GM23338 (cell line): ENCODE measurements at places on chromosomes 1 and 21.

GRCh38 chr1:83554174-83554573 lies 444.8 kb downstream of the TTLL7 start:
- H3K4me3 ChIP-seq = no peak overlapping the region
- no peaks in the 10 kb centered on the region for H3K36me3 ChIP-seq
- peaks cover 12% of the 10 kb centered on the region; the same call in 1 of the 2 replicates for H3K4me1 ChIP-seq

- no peak for DNase-seq
- no peak overlapping the region for H3K27ac ChIP-seq
- no peak overlapping the region for H3K4me3 ChIP-seq
- no peaks in the 10 kb centered on the region for H3K27me3 ChIP-seq
These were observed 39.0 kb upstream of the PPM1J start for GRCh38 chr1:112754116-112754628.

DNA sequence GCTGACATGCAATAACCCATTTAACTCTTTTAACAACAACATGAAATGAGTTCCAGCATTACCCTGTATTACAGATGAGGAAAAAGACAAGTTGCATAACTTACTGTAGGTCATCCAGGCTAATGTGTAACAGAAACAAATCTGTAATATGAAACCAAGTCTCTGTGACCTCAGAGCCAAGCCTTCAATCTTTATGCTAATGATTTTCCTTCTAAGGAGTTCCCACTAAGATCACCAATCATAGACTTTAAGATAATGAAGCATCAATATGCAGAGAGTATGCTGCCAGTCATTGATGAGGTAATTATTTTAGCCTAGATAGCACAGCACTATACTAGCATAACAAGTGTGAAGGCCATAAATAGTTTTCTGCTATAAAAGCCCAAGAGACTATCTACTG lies 35.6 kb upstream of the RNPC3 start:
- H3K36me3 ChIP-seq = no peaks in the 10 kb centered on the region
- DNase-seq = peak; percentile 17
- no peak overlapping the region for H3K4me3 ChIP-seq
- H3K27ac ChIP-seq = no peak overlapping the region
- no peaks in the 10 kb centered on the region for H3K4me1 ChIP-seq
- no peaks in the 10 kb centered on the region for H3K27me3 ChIP-seq

DNA sequence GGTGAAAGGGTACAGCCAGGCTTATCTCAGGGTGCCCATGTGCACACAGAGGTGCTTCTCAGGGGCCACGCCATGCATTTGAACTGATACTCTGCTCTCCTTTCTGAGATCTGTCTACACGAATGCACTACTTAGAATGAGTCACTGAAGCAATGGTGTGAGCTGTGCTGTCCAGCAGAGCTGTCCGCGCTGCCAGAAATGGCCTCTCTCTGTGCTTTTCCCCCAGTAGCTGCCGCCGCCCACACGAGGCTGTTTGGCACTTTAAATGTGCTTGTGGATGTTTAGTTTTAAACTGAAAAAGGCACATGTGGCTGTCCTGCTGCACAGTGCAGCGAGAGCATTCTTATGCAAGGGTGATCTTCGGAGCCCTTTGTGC lies 87.1 kb upstream of the COL6A1 start:
- H3K36me3 ChIP-seq = no peaks in the 10 kb centered on the region
- H3K4me3 ChIP-seq = no peak overlapping the region
- no peak overlapping the region for H3K27ac ChIP-seq
- H3K27me3 ChIP-seq = no peaks in the 10 kb centered on the region
- DNase-seq = no peak

DNA sequence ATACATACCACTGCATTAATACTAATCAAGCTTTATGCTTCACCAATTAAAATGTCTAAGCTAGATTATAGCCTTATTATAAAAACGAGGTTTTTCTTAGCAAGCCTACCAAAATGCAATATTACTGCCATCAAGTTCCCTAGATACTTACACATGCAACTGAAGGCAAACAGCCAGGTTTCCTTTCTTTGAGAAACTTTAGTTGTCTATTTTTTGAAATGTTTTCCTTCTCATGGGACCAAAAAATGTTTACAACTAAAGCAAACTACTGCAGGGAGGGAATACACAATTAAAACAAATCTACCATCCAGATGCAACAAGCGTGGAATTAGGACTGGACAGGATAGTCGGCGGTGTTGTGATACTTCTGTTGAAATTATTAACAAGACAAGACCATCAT lies 1.3 kb downstream of the ZNF644 start:
- H3K4me3 ChIP-seq = peak overlapping the region; percentile 71
- peaks cover 5% of the 10 kb centered on the region; the same call in 1 of the 2 replicates for H3K36me3 ChIP-seq
- H3K27me3 ChIP-seq = no peaks in the 10 kb centered on the region
- DNase-seq = no peak
- H3K27ac ChIP-seq = peak overlapping the region; percentile 99

DNA sequence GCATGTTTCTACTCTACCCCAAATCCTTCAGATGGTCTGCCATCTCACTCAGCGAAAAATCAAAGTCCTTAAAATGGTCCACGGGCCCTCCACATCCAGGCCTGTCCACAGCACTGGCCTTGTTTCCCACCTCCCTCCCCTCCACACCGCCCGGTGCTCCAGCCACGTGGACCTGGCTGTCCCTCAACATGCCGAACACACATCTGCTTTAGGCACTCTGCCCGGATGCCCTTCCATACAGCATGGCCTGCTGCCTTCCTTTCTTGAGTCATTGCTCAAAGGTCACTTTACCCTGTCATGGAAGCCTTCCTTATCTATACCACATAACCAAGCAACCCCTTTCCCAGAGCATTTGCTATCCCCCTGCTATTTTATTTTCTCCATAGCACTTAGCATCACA lies 143.0 kb downstream of the DNM3 start:
- no peak for DNase-seq
- no peaks in the 10 kb centered on the region for H3K36me3 ChIP-seq
- H3K4me1 ChIP-seq = 0 out of 2 replicates have a peak, but pooled peaks cover 10% of the 10 kb centered on the region
- H3K4me3 ChIP-seq = no peak overlapping the region
- H3K27me3 ChIP-seq = no peaks in the 10 kb centered on the region
- H3K27ac ChIP-seq = no peak overlapping the region

GRCh38 chr1:18578271-18578670 lies 52.4 kb upstream of the PAX7 start:
- no peaks in the 10 kb centered on the region for H3K36me3 ChIP-seq
- H3K4me3 ChIP-seq = no peak overlapping the region
- H3K27me3 ChIP-seq = no peaks in the 10 kb centered on the region
- DNase-seq = no peak
- peaks cover 3% of the 10 kb centered on the region; the same call in 1 of the 2 replicates for H3K4me1 ChIP-seq

DNA sequence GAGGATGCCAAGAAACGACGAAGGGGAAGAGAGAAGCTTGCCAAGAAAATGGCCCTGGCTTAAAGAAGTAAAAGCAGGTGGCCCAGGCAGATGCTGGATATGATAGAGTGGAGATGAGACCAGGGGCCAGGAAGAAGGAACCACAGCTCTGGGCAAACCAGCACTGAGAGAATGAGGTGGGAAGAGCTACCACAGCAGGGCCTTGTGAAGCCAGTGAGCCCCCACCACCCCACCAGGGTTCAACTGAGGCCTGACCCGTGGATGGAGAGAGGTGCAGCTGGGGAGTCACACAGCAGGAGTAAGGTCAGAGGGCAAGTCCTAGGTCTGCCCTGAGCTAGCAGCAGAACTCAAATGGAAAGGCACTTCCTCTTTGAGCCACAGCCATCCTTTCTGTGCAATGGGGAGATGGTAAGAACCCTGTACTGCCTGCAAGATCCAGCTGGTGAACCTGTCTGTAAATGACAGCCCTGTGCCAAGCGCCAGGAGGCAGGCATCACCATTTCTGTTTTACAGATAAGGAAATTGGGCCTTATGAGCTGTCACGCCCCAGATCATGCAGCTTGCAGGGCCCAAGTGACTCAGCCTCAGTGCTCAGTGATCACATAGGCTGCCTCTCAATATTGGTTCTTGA lies 8.5 kb downstream of the SH3BGRL3 start:
- no peak for DNase-seq
- H3K27ac ChIP-seq = no peak overlapping the region
- H3K27me3 ChIP-seq = no peaks in the 10 kb centered on the region
- H3K4me1 ChIP-seq = peaks cover 9% of the 10 kb centered on the region; the same call in 1 of the 2 replicates
- no peak overlapping the region for H3K4me3 ChIP-seq
- H3K36me3 ChIP-seq = no peaks in the 10 kb centered on the region

DNA sequence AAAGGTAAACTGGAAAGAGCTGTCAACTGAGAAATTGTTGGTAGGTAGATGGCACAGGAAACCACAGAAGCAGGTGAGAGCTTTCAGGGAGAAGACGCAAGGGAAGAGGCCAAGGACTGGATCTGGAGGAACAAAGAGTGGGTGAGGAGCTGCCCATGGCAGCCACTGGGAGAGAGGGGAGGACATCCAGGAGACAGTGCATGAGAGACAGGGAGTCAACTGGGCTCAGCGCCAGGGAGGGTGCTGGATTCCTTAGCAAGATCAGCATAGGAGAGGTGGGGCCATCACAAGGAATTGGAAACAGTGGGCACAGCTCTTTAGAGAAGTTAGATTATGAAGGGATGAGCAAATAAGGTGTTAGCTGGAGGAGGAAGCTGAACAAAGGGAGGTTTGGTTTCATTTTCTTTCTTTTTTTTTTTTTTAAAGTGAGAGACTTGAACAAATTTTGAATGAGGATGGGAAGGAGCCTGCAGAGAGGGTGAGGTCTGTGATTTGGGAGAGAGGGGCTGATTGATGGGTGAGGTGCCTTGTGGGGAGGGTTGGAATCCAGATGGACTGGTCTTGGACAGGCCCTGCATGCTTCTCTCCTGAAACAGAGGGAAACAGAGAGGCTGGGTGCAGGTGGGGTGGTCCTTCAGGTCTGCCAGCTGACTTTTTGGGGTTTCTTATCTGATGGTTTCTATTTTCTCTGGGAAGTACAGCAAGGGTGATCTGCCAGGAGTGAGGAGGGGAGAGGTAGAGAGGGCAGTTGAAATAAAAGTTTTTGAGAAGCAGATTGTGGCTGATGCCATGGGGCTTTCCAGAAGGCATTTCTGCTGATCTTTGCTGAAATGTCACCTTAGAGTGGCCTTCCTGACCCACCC lies 5.4 kb downstream of the CYP4B1 start:
- DNase-seq = no peak
- no peak overlapping the region for H3K27ac ChIP-seq
- no peak overlapping the region for H3K4me3 ChIP-seq
- no peaks in the 10 kb centered on the region for H3K27me3 ChIP-seq

DNA sequence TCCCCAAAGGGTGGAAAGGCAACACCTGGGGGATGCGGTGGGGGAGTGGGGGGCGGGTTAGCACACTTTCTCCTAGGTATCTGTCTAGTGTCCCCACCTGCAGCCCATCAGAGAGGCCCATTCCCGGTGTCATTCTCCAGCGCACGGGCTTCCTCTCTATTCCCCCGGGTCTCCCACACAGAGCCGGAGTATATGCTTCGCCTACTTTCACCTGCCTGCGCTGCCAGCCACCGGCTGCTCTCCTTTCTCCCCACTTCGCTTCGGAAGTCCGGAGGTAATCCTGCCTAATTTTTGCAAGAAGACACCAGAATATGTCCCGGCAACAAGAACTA lies 852 bp downstream of the RGS7 start:
- DNase-seq = peak; percentile 43
- H3K27ac ChIP-seq = no peak overlapping the region
- H3K4me3 ChIP-seq = peak overlapping the region; percentile 85
- H3K27me3 ChIP-seq = peaks cover 36% of the 10 kb centered on the region
- peaks cover 5% of the 10 kb centered on the region; the same call in 1 of the 2 replicates for H3K4me1 ChIP-seq

GRCh38 chr21:36175771-36176565 lies 19.3 kb downstream of the DOP1B start:
- no peak overlapping the region for H3K4me3 ChIP-seq
- H3K27ac ChIP-seq = no peak overlapping the region
- H3K4me1 ChIP-seq = no peaks in the 10 kb centered on the region
- H3K36me3 ChIP-seq = no peaks in the 10 kb centered on the region

DNA sequence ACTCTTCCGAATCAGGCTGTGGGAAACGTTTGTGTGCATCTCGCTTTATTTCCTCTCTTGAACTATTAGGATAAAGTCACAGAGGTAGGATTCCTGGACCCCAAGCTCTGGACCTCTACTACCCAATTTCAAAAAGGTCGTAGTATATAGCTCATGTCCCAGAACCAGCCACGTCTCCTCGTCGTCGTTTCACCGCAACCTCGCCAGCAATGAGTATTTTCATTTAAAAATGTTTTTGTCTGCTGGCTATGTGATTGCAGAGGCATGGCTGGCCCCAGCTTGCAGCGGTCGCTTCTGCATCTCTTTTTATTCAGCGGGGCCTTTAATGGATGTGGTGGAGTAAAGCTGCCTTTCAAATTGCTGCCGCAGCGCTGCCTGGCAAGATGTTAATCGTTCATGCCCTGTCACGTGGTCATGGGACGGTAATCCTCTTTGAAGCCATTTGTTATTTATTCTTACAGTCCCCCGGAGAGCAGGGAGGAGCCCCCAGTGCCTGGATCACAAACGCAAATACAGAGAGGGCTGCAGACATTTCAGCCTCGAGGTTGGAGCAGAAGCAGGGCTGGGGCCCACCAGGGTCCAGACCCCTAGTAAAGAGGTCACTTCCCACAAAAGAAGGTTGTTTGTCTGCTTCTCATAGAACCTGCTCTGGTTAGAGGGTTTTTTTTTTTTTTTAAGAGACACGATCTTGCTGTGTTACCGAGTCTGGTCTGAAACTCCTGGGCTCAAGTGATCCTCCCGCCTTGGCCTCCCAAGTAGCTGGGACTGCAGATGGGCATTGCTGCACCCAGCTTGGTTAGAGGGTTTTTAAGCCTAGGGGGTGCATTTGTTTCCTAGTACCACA lies 11.6 kb upstream of the NPHP4 start:
- H3K4me3 ChIP-seq = no peak overlapping the region
- H3K4me1 ChIP-seq = no peaks in the 10 kb centered on the region
- DNase-seq = no peak
- no peaks in the 10 kb centered on the region for H3K27me3 ChIP-seq

GRCh38 chr1:56532350-56532683 lies 47.0 kb downstream of the PLPP3 start:
- no peaks in the 10 kb centered on the region for H3K27me3 ChIP-seq
- peak overlapping the region; percentile 67 for H3K27ac ChIP-seq
- no peak for DNase-seq
- no peak overlapping the region for H3K4me3 ChIP-seq

GRCh38 chr1:42682739-42683531 lies 717 bp downstream of the YBX1 start:
- peaks cover 11% of the 10 kb centered on the region for H3K36me3 ChIP-seq
- H3K4me3 ChIP-seq = peak overlapping the region; percentile 85
- H3K27ac ChIP-seq = peak overlapping the region; percentile 60; the same call in 1 of the 2 replicates
- DNase-seq = peak; percentile 57

DNA sequence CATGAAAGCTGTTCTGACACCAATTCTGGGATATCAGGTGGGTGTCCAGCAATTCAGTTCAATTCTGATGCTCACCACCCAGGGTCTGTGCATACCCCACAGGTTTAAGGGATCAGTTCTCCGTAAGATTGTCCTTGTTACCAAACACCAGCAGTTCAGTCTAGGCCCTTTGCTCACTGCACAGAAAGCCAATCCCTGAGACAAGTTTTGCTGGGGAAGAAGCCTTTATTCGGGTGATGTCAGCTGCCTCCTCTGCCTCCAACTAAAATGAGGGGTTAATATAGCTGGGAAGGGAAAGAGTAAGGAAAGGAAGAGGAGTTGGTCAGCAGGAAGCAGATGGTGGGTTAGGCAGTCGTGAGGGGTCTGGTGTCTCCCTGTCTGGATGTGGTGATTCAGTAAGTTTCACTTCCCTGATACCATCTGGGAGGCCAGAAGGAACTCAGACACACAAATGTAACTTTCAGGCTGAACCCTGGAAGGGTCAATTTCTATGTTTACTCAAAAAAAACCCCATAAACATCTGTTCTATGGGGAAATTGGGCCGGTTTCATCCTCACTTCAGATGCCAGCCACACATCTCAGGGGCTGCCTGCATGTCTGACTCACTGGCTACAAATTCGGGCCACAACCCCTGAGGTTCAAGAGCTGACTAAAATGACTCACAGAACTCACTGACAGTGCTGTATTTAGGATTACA lies 83.3 kb upstream of the PGBD5 start:
- H3K27ac ChIP-seq = no peak overlapping the region
- no peaks in the 10 kb centered on the region for H3K4me1 ChIP-seq
- DNase-seq = no peak
- H3K4me3 ChIP-seq = no peak overlapping the region
